Activated CD4-positive, CD25-positive, alpha-beta regulatory T cell treated with anti-CD3 and anti-CD28 coated beads, Interleukin-2, amount 50 U/mL, for 24 hours (primary cell): ENCODE measurements at places on chromosomes 2 and 18.

GRCh38 chr2:218146056-218146455, 20.2 kb downstream of the CXCR2 start:
- no peak for ATAC-seq

GRCh38 chr2:241841181-241842066, 17.3 kb downstream of the PDCD1 start:
- ATAC-seq, result no peak

DNA sequence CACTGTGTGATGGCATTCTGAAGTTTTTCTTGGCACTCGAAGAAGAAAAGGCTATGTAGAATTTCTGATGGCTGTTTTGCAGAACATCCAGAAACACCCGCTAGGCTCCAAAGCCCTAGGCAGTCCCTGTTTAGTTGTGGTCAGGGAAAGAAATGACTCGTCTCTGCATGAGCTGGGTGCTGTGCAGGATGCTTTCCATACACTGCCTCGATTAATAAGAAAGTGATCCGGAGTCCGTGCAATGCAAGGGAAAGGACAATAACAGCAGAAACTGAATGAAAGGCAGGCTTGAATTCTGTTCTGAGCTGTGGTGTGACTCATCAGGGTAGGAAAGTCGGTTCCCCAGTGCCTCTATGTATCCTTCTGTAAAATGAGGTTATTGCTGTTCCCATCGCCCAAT, 18.7 kb downstream of the MAPRE3 start:
- no peak for ATAC-seq

- no peak for ATAC-seq
These were observed 27.2 kb downstream of the TMEM177 start for GRCh38 chr2:119706221-119706620.

DNA sequence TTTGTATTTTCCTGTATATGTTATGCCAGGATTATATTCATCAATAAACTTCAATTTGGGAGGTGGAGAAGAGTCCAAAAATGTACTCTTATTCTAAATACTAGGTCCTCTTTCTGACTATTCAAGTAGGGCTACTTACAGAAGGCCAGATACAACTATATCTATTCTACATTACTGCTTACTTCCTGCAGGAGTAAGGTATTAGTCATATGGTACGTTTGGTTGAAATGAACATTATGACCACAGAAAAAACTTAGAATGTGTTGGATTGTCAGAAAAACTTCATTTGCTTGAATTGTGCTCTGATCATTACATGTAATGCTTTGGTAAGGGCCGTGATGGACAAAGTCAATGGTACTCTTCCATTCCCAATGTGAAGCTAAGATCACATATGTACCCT, 35.0 kb downstream of the STAT4 start:
- ATAC-seq, result peak; percentile 58

- ATAC-seq, result no peak
These were observed 33.3 kb upstream of the FIGN start for GRCh38 chr2:163768881-163769695.

- no peak for ATAC-seq
These were observed 4.6 kb downstream of the TXNL4A start for GRCh38 chr18:79983793-79984192.

- ATAC-seq, result no peak
These were observed 298.4 kb downstream of the NDUFA10 start for GRCh38 chr2:239726631-239727181.

GRCh38 chr2:8693157-8693821, 11.4 kb downstream of the ID2 start:
- no peak for ATAC-seq

DNA sequence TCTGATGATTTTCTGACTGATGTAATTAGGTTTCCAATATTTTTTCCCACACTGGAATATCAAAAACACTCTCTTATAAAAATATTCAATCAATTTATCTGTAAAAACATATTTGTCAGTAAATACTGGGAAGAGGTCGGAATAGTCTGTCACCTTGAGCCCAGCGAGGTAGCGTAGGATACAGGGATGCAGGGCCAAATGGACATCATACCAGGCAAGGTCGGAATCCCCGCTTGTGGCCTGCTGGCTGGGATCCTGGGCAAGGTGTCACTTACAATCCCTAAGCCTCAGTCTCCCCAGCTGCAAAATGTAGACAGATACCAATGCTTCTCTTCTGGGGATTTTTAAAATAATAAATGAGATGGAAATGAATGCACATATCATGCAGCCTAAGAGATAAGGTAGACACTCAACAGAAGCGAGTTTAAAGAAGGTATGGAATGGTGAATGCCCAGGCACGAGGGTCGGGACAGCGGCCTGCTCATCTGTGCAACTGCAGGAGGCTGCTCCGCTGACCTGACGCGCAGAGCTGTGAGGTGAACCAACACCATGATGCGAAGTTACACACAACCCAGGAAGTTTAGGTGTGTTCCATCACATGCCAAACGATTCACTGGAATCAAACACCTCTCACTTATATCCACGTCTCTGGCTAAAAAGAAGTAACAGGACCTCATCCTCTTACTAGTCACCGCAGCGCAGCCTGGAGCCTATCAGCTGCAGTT, 98.2 kb downstream of the EIPR1 start:
- no peak for ATAC-seq

GRCh38 chr2:57408587-57408986, 638.0 kb upstream of the VRK2 start:
- ATAC-seq, result no peak
